ENCODE measurements at places on chromosomes 7 and 10. TPM values are rescaled to one million over a fixed set of nuclear protein-coding genes. Genes with fewer than 3 reads are reported as not detected.

GRCh38 chr10:97573021-97573420 is 442 bp downstream of the ANKRD2 start:
- DNase-seq: no peak
- H3K27ac ChIP-seq: peak overlapping the region; percentile 33
- no peaks in the 10 kb centered on the region for H3K4me1 ChIP-seq
- H3K27me3 ChIP-seq: no peaks in the 10 kb centered on the region

DNA sequence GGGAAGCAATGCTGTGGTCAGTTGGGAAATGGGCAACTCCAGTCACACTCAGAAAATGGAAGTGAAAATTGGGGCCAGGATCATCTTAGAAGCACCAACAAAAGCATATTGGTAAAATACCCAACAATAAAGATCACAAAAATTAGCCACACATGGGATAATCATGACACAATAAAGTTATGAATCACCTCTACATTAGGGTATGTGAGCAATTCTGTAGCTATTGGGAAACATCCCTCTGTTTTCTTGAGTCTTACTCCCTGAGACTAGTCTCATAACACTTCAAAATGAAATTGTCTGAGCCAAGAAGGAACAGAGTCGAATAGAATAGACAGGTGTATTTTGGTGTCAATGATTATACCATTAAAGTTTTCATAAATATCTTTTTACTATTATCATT is 178.3 kb downstream of the DYNC1I1 start:
- H3K4me3 ChIP-seq: no peak overlapping the region
- no peaks in the 10 kb centered on the region for H3K4me1 ChIP-seq
- no peak for DNase-seq
- H3K27ac ChIP-seq: no peak overlapping the region
- no peaks in the 10 kb centered on the region for H3K36me3 ChIP-seq

DNA sequence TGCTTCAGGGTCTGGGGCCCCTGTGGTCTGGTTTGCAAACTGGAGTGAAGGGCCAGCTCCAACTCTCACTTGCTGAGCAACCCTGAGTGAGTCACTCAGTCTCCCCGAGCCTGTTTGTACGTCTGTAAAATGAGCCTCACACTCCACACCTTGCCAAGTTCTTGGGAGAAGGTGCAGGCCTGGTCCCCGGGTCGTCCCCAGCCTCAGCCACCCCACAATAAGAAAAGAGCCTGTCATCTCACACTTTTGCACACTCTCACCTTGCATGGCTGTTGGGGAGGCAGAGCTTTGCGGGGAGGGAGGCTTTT is 5.2 kb downstream of the GRIFIN start:
- H3K27ac ChIP-seq: no peak overlapping the region
- H3K4me1 ChIP-seq: peaks cover 9% of the 10 kb centered on the region
- no peaks in the 10 kb centered on the region for H3K27me3 ChIP-seq
- DNase-seq: no peak
- no peak overlapping the region for H3K4me3 ChIP-seq

GRCh38 chr7:130988443-130988842 is 254.4 kb upstream of the KLF14 start:
- DNase-seq: no peak
- no peak overlapping the region for H3K4me3 ChIP-seq

GRCh38 chr7:74061840-74062539 is 21.6 kb upstream of the LIMK1 start:
- peaks cover 33% of the 10 kb centered on the region for H3K4me1 ChIP-seq
- DNase-seq: peak; percentile 96
- peak overlapping the region; percentile 34 for H3K4me3 ChIP-seq
- H3K27ac ChIP-seq: peak overlapping the region; percentile 92

DNA sequence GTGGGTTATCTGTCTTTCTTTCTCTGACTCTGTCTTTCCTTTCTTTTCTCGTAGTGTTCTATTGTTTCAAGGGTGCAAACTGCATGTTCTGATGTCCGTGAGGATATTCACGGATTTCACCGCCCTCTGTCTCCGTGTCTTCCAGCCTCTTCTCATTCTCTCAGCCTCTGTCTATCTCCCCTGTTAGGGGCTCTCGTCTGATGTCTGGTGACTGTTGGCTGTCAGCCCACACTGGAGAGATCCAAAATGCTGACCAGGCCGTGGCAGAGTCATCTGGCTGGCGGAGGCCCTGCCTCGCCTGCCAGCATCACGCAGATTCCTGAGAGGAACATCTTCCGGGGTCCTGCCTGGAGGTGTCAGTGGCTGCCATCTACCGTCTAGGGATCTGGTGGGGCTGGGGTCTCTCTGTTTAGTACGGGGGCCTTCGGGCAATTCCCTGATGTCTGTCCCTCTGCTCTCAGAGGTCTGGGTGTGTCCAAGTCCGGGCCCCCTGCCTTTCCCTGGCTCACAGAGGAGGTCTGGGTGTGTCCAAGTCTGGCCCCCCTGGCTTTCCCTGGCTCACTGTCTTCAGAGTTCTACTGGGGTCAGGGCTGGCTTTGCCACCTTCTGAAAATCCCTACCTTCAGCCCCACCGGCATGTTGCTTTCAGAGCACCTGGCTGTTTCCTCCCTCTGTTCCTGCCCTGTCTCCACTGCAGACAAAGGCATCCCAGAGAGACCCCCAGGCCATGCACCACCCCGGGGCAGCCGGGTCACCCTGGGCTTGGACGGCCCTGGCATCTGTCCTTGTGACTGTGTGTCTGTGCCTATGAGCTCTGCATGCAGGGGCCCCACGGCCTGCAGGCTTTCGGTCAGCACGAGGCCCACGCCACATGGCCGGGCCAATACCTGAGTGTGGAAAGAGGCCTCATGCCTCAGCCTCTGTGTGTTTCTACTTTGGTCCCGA is 14.0 kb upstream of the SCART1 start:
- no peak overlapping the region for H3K4me3 ChIP-seq
- no peaks in the 10 kb centered on the region for H3K36me3 ChIP-seq
- no peaks in the 10 kb centered on the region for H3K27me3 ChIP-seq
- H3K4me1 ChIP-seq: no peaks in the 10 kb centered on the region
- DNase-seq: no peak
- no peak overlapping the region for H3K27ac ChIP-seq

- peaks cover 26% of the 10 kb centered on the region for H3K27me3 ChIP-seq
- peak; percentile 78 for DNase-seq
- peak overlapping the region; percentile 64 for H3K27ac ChIP-seq
- H3K4me1 ChIP-seq: no peaks in the 10 kb centered on the region
- no peaks in the 10 kb centered on the region for H3K36me3 ChIP-seq
Observed at GRCh38 chr7:1512781-1513656, 8.8 kb upstream of the INTS1 start.

Gene OR2A12
- polyA plus RNA-seq: not detected

Gene CLRN3
- polyA plus RNA-seq: 37.8 TPM

Gene CUZD1
- polyA plus RNA-seq: not detected

Gene ADAM22
- polyA plus RNA-seq: 1.0 TPM

Gene CFAP70
- not detected for polyA plus RNA-seq

Gene CFAP69
- 1.0 TPM for polyA plus RNA-seq

Gene ADAM12
- polyA plus RNA-seq: under 0.01 TPM
